ENCODE measurements at places on chromosomes 6 and 20.

DNA sequence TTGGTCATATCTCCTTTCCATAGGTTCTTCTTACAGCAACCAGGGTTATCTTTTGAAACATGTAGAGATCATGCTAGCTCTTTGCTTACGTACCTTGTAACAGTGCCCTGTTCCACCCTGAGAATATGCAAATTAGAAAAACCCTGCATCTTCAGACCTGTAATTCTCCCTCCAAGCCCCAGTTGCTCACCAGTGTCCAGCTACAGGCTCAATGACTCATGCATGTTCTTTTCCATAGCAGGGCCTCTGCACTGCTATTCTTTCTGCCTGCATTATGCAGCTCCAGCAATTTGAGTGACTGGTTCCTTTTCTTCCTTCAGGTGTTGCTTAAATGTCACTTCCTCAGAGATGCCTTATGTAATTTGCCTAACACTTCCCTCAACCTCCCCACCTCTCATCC, 636.2 kb downstream of the KHDRBS2 start:
- no peak for DNase-seq

DNA sequence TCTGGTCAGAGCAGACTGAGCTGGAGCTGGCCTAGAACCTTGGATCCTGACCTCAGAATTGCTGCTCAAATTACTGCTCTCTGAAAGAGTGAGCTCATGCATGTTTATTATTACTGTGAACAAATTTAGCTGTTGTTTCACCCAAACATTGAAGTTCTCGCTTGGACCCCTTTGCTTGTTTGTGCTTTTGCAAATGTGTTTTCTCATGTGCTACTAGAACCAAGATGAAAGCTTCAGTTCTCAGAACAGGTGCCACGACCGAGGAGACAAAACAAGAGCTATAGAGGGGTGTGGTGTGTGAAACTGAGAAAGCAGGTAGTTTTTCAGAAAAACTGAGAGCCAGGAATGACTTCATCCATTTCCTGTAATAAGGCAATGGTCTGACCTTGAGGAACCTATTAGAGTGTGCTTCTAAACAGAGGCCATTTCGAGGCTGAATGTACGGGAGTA, 50.0 kb upstream of the ESR1 start:
- DNase-seq: no peak

DNA sequence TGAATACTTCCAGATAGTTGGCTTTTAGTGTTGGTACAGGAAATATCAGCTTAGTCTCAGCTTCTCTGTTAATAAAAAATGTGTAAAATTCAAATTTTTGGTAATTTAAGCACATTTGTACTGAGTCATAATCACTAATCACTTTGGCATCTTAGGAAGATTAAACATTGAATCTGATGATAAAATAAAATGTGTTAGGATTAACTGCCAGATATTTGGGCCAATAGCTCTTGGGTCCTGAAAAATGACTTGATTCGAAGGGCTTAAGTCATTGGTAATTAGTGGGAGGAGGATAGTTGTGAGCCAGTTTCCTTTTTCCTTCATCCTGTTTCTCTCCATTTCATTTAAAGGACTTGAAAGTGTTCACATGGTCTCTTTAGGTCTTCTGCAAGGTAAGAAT, 426.1 kb downstream of the RFPL4B start:
- peak; percentile 49 for DNase-seq

DNA sequence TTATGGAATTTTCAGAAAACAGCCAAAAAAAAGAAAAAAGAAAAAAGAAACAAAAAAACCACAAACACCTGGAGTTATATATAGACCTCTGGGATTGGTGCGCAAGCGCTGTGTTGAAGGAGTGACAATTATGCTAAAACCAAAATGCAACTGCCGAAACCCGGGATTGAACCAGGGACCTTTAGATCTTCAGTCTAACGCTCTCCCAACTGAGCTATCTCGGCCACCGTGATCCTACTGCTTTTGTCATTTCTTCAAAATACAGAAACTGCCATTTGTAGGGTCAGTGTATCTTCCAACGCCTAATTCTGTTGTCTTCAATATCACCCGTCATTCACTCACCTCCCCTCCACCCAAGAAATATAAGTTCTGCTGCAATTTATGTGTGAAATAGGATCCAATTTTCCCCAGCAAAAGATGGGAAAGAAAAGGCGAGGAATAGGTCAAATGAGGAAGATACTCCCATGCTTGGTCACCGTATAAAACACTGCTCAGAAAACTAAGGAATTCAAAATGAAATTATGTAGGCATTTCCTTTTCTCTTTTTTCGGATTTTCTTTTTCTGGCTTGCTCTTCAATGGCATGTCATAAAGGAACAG, 116.0 kb downstream of the TRIM27 start:
- peak; percentile 58 for DNase-seq

DNA sequence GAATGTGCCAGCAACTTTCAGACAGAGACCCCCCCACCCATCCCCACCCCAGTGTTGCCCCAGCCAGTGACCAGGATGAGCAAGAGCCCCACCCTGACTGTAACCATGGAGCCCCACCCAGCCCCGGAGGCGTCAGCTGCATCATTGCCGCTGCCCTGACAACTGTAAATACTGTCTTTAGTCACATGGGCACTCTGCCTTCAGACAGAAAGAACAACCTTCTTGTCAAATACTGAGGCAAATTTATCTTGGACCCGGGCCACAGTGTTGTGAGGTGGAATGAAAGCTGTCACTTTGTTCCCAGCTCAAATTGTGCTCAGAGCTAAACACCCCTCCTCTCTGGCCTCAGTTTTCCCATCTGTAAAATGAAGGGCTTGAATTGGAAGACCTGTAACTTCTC, 23.7 kb downstream of the MOCS3 start:
- DNase-seq: peak; percentile 62

- no peak for DNase-seq
These were observed 267.8 kb downstream of the ERMARD start for GRCh38 chr6:170018936-170019817.

DNA sequence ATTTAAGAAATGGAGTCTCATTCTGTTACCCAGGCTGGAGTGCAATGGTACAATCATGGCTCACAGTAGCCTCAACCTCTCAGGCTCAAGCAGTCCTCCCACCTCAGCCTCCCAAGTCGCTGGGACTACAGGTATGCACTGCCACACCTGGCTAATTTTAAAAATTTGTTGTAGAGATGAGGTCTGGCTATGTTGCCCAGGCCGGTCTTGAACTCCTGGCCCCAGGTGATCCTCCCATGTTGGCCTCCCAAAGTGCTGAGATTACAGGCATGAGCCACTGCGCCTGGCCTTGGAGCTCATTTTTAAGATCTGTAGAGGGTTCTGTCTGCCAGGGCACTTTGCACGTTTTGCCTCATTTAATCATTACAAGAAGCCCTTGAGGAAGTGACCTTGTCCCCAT, 17.5 kb downstream of the ZC3H12D start:
- DNase-seq: no peak

DNA sequence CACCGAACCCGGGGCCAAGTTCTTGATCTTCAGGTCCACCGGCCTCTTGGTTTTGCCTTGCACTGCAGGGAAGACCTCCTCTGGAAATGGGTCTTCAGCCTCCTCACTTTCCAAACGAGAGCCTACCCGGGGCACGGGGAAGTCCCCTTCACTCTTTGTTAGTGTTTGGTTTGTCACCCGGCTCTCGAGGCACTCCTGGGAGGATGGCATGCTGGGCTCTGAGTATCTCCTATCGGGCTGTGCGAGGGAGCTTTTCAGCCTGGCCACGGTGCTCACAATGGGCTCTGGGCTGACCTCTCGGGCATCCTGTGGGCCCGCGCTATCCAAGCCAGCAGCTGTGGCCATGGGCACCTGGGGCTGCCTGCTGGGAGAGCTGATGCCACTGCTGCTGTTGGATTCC, 8.1 kb downstream of the TAGAP start:
- DNase-seq: no peak

DNA sequence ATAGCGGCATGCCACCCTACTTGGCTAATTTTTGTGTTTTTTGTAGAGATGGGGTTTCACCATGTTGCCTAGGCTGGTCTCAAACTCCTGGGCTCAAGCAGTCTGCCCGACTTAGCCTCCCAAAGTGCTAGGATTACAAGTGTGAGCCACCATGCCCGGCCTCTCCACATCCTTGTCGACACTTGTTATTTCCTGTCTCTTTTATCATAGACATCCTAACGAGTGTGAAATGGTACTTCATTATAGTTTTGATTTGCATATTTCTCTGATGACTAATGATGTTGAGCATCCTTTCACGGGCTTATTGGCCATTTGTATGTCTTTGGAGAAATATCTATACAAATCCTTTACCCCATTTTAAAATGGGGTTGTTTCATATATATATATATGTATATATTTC, 39.0 kb upstream of the ASXL1 start:
- no peak for DNase-seq

DNA sequence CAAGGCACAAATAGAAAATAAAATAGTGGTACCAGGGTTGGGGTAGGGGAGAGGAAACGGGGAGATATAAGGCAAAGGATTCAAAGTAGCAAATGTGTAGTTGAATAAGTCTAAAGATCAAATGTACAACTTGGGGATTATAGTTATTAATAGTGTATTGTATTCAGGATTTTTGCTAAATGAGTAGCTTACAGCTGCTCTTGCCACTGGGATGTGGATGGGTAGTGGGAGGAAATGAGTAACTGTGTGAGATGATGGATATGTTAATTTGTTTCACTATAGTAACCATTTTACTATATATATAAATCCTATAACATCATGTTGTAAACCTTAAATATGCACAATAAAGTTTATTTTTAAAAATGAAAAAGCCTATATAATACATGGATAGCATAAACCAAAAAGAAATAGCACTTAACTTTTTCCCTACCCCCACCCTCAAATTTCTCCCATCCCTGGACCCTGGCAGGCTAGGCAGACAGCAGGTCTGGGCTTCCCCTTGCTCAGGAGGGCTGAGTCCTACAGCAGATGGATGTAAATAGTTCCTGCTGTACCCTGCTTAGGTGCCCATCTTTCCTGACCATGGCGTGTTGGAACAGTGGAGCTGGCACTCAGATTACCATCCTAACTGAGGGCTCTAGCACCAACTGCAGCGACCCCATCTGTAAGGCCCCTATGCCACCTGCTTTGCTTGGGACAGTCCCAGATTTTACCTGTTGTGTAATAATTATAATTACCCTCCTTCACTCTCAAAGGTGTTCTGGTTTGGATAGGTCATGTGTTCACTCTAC, 28.6 kb upstream of the PBOV1 start:
- no peak for DNase-seq

DNA sequence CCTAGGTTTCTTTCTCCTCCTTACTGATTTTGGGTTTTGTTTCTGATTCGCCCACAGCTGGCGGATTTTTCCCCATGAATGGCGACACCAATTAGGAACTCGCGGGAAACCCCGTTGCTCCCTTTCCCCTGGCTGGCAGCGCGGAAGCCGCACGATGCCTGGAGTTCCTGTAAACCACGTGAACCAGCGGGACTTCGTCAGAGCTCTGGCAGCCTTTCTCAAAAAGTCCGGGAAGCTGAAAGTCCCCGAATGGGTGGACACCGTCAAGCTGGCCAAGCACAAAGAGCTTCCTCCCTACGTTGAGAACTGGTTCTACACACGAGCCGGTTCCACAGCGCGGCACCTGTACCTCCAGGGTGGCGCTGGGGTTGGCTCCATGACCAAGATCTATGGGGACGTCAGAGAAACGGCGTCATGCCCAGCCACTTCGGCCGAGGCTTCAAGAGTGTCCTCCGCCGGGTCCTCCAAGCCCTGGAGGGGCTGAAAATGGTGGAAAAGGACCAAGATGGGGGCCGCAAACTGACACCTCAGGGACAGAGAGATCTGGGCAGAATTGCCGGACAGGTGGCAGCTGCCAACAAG, 3.2 kb upstream of the SEC23B start:
- peak; percentile 52 for DNase-seq

DNA sequence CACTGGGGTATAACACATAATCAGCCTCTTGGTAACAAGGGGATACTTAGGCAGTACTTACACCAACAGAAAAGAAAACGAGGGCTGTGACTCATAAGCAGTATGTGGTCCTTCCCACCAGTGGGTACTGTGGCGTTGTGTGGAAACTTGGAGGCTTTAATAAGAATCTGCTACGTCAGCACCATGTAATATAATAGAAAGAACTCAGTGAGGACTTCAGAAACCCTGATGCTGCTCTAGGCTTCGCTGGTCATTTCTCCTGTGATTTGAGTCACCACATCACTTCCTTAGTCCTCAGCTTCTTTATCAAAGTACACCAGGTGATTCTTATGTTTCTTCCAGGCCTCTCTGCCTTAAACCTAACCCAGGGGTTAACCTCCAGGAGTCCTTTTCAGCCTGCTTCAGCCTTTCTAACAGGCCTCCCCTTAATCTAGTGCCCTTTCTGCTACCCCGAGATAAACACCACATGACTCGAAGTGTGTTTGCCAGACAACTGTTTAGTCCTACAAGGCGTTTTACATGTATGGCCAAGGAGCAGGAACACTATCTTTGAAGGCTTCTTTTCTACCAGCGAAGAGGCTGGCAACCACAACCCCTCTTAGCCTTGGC, 68.5 kb downstream of the FYN start:
- DNase-seq: peak; percentile 91

- DNase-seq: no peak
These were observed 109.7 kb downstream of the CDK19 start for GRCh38 chr6:110705543-110705942.

GRCh38 chr6:37534893-37535292, 35.2 kb upstream of the CCDC167 start:
- DNase-seq: no peak

- DNase-seq: no peak
These were observed 632.2 kb downstream of the COL12A1 start for GRCh38 chr6:74573613-74574012.

- no peak for DNase-seq
These were observed 27.2 kb upstream of the CHD6 start for GRCh38 chr20:41645372-41645771.

DNA sequence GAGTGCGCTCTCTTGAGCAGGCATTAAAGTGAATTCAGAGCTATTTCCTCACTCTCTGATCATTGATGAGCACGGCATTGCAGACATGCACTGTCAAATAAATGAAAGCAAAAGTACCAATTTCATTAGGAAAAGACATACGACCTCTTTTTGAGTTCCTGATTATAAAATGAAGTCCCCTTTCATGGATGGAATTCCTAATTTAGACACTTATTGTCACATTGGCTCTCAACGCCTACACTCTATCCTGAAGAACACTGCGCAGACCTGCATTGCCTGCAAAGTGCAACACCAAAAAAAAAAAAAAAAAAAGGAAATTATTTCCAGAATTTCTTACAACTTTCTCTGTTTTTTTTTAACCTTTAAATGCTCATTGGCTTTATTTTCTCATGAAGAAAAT, 1.6 kb downstream of the ADGRB3 start:
- DNase-seq: no peak

- DNase-seq: peak; percentile 11
These were observed 2.5 kb upstream of the SRSF12 start for GRCh38 chr6:89120371-89120770.

DNA sequence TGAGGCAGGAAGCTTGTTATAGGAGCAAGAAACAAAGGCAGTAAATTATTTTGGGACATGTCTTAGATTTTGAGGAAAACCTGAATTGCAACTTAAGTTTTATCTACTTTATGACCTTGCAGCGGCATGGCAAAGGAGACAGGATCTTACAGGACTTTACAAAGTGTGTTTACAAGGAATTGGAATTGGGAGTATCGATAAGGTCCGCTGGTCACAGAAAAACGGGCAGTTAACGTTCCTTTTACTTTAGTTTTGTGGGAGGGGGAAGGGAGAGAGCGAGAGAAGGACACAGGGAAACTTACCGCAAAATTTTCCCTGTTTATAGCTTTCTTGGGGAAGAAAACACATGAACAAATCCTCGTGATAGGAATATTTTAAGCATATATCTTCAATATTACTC, 1607.2 kb downstream of the GRIK2 start:
- DNase-seq: no peak

- peak; percentile 18 for DNase-seq
These were observed 18.3 kb downstream of the CPNE5 start for GRCh38 chr6:36820700-36821580.
